ENCODE measurements at places on chromosomes 2 and 18.

DNA sequence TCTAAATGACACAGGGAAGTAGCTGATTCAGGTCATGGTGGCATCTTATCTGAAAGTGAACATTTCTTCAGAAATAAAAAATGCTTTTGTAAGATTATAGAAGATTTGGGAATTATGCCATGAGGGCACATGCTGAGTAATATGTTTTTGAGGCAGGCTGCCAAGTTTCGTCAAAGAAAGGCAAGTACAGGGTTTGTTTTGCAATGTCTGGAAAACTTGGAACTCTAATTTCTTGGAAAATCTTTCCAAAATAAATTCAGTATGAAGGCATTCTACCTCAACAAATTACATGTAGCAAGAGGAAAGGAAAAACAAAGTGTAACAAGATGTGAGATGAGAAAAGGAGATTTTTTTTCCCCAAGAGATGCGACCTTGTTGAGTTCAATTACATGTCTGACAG is 167.7 kb downstream of the PLCL1 start:
- DNase-seq = no peak

DNA sequence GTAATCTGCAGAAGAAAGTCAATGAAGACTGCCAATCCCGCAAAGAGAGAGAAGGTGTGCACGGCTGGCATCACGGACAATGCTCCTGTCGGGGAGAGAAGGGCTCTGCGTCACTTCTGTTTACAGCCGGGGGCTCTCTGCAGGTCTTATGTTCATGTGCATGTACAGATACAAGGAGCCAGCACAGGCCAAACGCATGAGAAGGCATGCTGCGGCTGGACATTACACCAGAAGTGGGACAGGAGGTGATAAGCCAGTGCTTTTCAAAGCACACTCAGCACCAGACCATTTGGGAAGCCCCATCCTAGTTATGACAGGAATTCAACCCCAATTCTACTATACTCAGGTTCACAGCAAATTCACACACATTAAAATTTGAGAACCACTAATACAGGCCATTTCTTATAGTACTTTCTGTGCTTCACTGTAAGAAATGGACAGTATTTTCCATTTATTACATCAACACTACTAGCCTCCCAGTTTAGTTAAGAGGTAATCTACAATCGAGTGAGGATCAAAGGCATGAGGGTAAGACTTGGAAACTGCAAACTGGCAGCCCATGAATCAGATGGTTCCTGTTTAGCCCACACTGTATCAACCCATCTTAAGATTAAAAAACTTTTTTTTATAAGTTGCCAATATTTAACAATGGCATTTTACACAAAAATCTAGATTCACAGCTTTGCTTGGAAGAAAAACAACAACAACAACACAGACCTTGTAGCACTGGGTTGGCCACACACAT is 38.2 kb downstream of the RMC1 start:
- no peak for DNase-seq

DNA sequence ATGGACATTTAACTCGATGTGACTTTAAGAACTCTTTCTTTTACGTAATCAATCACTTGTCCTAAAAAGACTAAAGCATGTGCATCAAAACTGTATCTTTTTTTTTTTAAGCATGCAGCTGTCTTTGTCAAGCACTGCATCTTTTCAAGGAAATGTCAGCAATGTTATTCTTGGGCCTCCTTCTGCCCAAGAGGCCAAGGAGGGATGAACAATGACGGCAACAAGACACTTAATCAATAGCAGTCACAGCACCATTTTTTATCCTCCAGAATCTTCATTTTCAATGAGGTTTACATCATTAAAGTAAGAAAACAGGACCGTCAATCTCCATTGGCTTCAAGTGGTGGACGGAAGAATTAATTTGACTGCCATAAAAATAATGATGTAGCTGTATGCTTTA is 253.8 kb downstream of the AFF3 start:
- no peak for DNase-seq

DNA sequence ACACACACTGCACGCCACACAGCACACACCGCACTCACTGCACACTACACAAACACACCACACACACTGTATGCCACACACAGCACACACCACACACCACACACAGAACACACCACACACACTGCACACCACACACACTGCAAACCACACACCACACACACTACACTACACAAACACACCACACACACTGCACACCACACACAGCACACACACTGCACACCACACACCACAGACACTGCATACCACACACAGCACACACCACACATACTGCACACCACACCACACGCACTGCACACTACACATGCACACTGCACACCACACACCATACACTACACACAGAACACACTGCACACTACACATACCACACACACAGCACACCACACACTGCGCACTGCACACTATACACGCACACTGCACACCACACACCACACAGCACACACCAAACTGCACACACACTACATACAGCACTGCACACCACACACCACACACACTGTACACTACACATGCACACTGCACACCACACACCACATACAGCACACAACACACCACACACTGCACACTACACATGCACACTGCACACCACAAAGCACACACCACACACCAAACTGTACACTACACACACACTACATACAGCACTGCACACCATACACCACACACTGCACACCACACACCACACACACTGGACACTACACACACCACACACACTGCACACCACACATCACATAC is 59.6 kb downstream of the ASB1 start:
- DNase-seq = no peak

DNA sequence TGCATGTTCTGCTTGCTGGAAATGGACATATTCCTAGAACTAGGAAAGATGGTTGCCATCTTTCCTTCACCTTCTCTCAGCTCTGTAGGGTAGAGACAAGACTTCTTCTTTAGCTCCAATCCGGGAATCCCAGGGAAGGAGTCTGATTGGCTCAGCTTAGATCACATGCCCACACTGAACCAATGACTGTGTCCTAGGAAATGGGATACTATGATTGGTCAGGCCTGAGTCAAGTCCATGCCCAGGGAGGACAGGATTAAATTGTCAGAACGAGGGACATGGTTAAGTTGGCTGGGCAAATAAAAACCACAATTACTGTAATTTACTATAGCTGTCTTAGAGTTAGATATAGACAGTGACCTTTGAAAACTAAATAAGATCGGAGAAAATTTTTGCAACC is 31.4 kb downstream of the SEMA4F start:
- DNase-seq = no peak

DNA sequence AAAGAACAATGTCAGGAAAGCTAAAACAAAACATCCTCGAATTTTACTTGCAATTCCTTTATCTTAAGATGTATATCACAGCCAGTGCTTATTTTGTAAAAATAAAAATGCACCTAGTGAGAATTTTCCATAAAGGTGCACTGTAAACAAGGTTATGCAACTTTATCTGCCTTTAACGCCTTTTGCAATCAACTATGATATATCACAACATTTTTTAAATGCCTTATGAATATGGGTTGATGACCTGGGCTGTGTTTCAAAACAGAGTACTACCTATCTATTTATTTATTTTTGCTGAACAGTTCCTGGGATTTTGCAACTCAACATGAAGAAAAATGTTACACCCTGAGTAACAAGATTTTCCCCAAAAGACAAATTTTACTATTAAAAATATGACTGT is 869.8 kb downstream of the CPS1 start:
- no peak for DNase-seq

- no peak for DNase-seq
These were observed 44.3 kb upstream of the ZDBF2 start for GRCh38 chr2:206230060-206230762.
